ENCODE measurements at places on chromosomes 2 and 18.

DNA sequence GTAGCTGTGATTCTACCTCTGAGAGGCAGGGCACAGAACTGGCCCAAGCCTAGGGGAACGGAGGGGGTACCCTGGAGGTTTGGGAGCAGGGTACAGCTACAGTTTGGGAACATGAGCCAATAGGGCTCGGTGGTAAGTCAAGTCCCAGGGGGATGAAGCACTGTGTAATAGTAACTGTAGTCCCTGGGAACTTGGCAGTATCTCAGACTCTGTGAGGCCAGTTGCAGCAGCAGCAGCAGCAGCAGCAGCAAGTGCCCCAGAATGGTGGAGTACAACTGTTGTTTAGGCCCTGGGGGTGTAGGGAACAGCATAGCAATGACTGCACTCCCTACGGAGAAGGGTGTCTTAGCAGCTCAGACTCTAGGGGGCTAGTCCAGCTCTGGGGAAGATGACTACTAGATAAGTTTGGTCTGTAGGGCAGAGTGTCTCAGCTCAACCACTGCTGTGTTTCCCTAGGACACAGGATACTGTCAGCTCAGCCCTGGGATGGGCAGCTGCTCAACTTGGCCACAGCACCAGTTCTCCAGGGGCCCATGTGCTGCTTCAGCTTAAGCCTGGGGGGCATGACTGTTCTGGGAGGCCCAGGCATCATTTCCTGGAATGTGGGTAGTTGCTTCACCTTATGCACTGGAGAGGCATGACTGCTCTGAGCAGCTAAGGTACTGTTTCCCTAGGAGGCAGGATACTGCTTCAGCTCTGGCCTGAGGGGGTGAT lies 20.5 kb downstream of the CARF start:
- DNase-seq = no peak

DNA sequence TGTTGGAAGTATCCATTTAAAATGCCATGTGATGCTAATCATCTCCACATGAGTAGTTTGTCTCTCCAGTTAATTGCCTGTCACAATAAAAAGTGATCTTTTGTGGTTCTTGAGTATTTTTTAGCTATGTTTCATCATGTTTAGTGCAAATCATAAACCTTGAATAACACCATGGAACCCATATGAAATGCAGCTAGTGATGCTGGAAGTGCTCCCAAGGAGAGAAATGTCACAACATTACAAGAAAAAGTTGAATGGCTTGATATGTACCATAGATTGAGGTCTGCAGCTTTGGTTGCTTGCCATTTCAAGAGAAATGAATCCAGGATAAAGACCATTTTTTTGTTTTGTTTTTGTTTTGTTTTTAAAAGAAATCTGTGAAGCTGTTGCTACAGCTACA lies 14.3 kb downstream of the PTPN4 start:
- DNase-seq = no peak

DNA sequence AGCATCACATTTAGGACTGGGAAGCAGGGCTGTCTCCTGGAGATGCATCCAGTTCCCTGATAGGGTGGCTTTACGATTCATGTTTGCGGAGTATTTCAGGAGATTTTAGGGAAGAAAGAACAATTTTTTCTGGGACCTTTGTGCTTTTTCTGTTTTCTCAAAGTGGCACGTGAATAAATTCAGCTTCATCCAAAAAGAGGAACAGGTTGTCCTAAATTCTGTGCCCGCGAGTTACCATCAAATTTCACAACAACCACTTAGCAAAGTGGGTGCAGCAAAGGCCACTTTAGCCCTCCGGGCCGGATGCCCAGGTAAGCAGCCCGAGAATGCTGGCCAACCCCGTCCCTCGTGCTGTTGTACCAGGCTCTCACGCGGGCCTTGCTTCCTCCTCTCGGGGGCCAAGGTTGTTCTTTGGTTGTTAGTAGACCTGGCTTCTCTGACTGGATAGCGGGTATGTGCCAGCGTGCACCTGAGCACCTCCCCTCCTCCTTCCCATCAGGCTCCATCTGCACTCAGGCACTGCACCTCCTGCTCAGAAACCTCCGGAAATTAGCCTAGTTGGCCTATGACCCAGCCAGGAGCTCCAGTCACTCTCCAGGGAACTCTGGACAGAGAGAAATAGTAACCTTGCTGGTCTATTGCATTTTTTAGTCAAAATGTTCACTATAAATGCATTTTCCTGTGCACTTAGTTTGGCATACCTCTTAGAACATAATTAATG lies 83.0 kb downstream of the CMPK2 start:
- DNase-seq = no peak

DNA sequence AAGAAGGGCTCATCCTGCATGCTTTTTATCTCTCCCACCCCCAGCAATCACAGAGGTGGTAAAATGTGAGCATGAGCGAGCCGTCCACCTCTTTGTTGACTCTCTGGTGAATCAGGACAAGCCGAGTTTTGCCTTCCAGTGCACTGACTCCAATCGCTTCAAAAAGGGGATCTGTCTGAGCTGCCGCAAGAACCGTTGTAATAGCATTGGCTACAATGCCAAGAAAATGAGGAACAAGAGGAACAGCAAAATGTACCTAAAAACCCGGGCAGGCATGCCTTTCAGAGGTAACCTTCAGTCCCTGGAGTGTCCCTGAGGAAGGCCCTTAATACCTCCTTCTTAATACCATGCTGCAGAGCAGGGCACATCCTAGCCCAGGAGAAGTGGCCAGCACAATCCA lies 19.5 kb downstream of the LIPG start:
- no peak for DNase-seq

- DNase-seq = no peak
Observed at GRCh38 chr2:85309699-85310321, 18.0 kb downstream of the TGOLN2 start.

DNA sequence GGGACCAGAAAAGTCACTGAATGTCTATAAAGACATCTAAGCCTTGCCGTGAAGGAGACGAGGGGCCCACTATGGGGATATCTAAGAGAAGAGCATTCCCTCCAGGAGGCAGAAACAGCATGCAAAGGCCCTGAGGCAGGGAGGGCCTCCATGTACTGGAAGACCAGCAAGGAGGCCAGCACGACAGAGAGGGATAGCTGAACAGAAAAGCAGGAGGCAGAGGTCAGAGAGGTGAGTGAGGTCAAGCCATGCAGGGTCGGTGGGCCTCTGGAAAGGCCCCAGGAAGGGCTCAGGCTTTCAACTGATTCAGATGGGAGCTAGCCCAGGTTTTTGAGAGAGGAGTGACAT lies 5.7 kb downstream of the TRABD2A start:
- no peak for DNase-seq

DNA sequence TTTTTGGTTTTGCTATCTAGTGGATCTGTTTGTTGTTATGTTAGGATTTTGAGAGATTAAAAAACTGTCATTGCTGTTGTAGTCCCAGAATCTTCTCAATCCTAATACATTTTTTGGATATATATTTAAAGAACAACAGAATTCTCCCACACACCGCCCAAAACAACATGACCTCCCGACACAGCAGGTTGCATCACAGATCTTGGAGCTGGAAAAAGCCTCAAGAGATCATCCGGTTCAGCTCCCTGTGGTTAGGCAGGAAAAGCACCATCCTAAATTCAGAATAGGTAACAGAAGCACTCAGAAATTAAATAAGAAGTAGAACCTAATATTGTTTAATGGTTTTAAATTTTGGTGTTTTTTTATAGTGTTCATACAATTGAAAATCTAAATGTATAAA lies 251.4 kb upstream of the STON1 start:
- DNase-seq = no peak

DNA sequence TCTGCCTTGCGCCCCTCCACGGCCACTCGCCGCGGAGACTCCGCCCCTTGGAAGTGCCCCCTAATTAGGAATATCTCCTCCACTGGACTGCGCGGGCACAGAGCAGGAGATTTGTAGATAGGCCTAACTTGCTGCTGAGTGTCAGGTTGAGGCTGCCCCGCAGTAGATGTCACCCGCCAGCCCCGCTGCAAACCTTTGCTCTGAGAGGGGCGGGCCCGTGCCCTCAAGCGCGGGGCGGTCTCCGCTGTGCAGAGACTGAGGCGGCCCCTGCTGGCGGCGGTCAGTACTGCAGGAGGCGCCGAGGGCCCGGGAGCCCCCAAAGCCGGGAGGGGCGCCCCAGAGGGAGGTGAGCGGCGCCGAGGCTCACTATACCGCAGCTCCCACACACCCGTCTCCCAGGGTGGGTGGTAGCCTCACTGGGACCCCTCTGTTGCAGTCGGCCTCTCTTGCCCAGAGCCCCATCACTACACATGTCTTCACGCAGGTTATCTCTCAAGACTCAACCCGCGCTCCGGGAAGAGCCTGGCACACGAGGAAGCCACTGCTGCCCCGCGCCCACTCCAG lies 2.9 kb upstream of the NEURL3 start:
- DNase-seq = peak; percentile 79

- no peak for DNase-seq
Observed at GRCh38 chr2:55839182-55839819, 84.3 kb downstream of the EFEMP1 start.

GRCh38 chr2:238259061-238260020 lies 19.5 kb upstream of the HES6 start:
- no peak for DNase-seq

DNA sequence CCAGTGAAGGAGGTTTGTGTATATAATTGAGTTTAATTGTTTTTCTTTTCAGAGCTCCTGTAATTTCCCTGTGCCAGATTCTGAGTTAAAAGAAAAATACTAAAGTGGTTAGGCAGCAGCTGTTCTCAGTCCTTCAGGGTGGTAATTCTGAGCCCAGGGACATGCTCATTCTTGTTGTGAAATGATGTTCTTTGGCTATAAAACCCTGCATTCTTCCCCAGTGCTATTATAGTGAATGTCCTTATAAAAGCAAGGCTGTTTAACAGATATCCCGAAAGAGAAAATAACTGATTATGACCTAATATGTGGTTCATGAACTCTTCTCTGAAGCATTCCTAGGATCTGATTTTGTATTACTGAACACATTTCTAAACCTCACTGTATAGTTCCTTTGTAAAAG lies 34.0 kb downstream of the ADAM23 start:
- no peak for DNase-seq

DNA sequence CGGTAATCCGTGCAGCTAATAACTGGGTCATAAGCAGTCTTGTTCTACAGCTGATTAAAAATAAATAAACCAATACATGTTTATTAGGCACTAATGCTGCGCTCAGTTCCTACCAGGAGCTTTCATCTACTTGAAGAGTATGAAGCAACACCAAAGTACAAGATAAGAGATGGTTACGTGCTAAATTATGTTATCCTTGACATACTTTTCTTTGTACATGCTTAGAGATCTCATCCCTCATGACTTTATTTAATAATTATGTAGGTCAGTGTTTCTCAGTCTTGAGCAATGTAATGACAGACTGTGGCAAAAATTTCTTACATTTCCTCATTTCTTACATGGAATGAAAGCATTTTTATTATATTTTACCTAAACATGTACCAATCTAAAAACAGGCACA lies 54.6 kb upstream of the COBLL1 start:
- no peak for DNase-seq

- DNase-seq = no peak
Observed at GRCh38 chr2:118255301-118255700, 167.0 kb downstream of the INSIG2 start.

DNA sequence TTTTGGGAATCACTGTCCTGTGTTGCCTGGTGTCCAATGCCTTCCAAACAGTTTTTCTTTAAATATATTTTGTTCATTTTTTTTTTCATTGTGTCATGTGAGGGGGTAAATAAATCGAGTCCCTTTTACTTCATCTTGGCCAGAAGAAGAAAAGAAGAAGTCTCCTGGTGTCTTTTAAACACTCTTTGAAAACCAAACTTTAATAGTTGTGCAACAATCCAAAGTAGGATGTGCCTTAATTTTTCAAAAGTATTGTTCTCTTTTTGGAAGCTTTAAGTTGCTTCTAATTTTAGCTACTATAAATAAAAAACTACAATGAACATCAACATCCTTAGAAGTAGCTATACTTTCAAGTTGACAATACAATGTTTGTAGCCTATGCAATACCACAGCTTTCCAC lies 154.9 kb downstream of the ATAD2B start:
- DNase-seq = no peak

DNA sequence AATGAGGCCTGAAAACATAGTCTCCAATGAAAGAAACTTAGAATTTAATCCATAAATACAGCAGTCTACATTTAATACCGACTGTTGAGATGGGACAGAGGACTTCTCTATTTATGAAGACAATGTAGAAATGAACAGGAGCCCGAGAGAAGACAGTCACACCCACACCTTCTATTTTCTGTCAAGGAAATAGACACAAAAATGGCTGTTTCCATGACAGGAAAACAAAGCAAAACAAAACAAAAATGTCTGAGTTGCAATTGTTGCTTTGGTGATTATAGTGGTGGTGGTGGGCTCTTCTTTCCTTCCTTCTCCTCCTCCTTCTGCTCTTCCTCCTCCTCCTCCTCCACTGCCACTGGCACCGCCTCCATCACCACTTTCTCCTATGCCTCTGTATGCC lies 72.3 kb upstream of the CCDC68 start:
- DNase-seq = no peak

- no peak for DNase-seq
Observed at GRCh38 chr2:27016801-27017325, 15.9 kb upstream of the TMEM214 start.

- no peak for DNase-seq
Observed at GRCh38 chr2:173823543-173823939, 141.6 kb downstream of the SP3 start.

- DNase-seq = no peak
Observed at GRCh38 chr2:192277494-192278109, 82.9 kb upstream of the TMEFF2 start.

GRCh38 chr2:177635696-177636095 lies 243.1 kb downstream of the AGPS start:
- no peak for DNase-seq

DNA sequence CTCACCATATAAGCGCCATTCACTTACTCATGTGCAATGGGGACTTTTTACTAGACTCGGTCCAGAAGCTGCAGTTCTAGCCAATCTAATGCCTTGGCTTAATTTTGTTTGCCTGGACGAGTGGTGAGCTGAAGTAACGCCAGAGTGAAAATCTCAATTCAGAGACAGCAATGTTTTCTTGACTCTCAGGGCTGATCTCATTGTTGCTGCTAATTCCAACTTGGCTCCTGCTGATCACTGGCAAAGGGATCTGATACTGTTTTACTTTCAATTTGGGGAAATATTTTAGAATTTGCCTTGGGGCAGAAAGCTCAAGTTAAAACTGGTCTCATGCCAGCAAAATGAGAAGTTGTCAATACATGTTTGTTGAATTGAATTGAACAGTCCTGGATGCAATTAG lies 906.6 kb upstream of the CDH2 start:
- no peak for DNase-seq

GRCh38 chr2:210072493-210072892 lies 70.1 kb downstream of the RPE start:
- DNase-seq = no peak

All from stimulated activated CD4-positive, alpha-beta T cell treated with anti-CD3 and anti-CD28 coated beads, Interleukin-1b, Interleukin-23, amount 100 ng/mL, for 1 hour (primary cell).